G401 (cell line): ENCODE measurements at places on chromosomes 1 and 21. TPM values are rescaled to one million over a fixed set of nuclear protein-coding genes. Genes with fewer than 3 reads are reported as not detected.

The ELF3 gene
- 3.4 and 3.8 TPM in 2 replicates for total RNA-seq

The ODF2L gene
- total RNA-seq: 15.3 and 24.9 TPM in 2 replicates

The CRABP2 gene
- 1,143 and 1,168 TPM in 2 replicates for total RNA-seq

The C1orf141 gene
- not detected in 2 replicates for total RNA-seq

The TNFRSF8 gene
- 0.25 TPM in 1 of 2 replicates, not detected in the other for total RNA-seq
